Adrenal gland (tissue), 19 donors: ENCODE measurements at places on chromosomes 7 and 10. TPM values are rescaled to one million over a fixed set of nuclear protein-coding genes. Genes with fewer than 3 reads are reported as not detected.

GRCh38 chr10:129744134-129745111, 219.7 kb downstream of the EBF3 start:
- H3K27me3 ChIP-seq = no peaks in the 10 kb centered on the region
- peak; percentile 37 for DNase-seq
- H3K27ac ChIP-seq = no peak overlapping the region
- no peaks in the 10 kb centered on the region for H3K4me1 ChIP-seq
- no peak overlapping the region for H3K4me3 ChIP-seq

- no peaks in the 10 kb centered on the region for H3K27me3 ChIP-seq
- no peak for DNase-seq
- no peak overlapping the region for H3K4me3 ChIP-seq
- H3K4me1 ChIP-seq = no peaks in the 10 kb centered on the region
- no peak overlapping the region for H3K27ac ChIP-seq
- no peaks in the 10 kb centered on the region for H3K36me3 ChIP-seq
These were observed 6.5 kb upstream of the MCU start for GRCh38 chr10:72685264-72685921.

The CPN1 gene
- total RNA-seq = not detected

DNA sequence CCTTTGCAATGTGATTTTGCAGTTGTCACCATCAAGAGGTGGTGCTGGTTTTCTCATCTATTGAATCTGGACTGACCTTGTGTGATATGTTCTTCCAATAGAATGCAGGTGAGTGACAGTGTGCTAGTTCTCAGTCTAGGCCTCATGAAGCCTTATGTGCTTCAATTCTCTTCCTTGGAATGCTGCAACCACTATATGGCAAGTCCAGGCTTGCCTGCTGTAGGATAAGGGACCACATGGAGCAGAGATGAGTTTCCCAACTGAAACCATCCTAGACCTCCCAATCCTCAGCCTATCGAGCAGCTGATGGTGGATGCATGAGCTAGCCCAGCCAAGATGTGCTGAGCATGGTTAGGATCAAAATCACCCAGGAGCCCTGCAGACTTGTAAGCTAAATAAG, 32.6 kb upstream of the ARHGAP21 start:
- H3K27me3 ChIP-seq = no peaks in the 10 kb centered on the region
- no peaks in the 10 kb centered on the region for H3K36me3 ChIP-seq
- no peak overlapping the region for H3K27ac ChIP-seq
- H3K4me1 ChIP-seq = no peaks in the 10 kb centered on the region
- DNase-seq = no peak
- no peak overlapping the region for H3K4me3 ChIP-seq

DNA sequence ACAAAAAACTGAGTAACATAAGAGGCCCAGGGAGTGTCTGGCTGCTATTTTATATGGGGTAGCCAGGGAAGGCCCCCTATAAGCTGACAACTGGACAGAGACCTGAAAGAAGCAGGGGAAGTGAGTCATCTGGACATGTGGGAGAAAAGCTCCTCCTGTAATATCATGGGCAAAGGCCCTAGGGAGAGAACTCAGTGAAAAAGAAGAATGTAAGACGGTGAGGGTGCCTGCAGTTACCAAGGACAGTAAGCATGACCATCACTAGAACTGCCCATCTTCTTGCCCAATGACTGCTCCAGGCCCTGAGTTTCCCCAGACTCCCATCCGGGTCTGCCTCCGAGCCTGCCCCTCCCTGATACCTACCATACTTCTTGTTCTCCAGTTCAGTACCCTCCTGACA, 2.3 kb downstream of the ELMO1 start:
- DNase-seq = no peak
- no peak overlapping the region for H3K4me3 ChIP-seq
- no peaks in the 10 kb centered on the region for H3K27me3 ChIP-seq
- no peaks in the 10 kb centered on the region for H3K4me1 ChIP-seq

- H3K27me3 ChIP-seq = no peaks in the 10 kb centered on the region
- H3K36me3 ChIP-seq = no peaks in the 10 kb centered on the region
- H3K4me3 ChIP-seq = no peak overlapping the region
These were observed 698.9 kb downstream of the PARD3 start for GRCh38 chr10:34116220-34116641.

The RASA4B gene
- 26.3 TPM for total RNA-seq

- DNase-seq = no peak
- peaks cover 19% of the 10 kb centered on the region for H3K4me1 ChIP-seq
- H3K27me3 ChIP-seq = no peaks in the 10 kb centered on the region
- no peaks in the 10 kb centered on the region for H3K36me3 ChIP-seq
- no peak overlapping the region for H3K4me3 ChIP-seq
- peak overlapping the region; percentile 66 for H3K27ac ChIP-seq
These were observed 73.2 kb downstream of the PPP1R9A start for GRCh38 chr7:94980418-94981142.

- H3K4me1 ChIP-seq = no peaks in the 10 kb centered on the region
- H3K4me3 ChIP-seq = no peak overlapping the region
- no peaks in the 10 kb centered on the region for H3K36me3 ChIP-seq
These were observed 368.4 kb downstream of the ARL4A start for GRCh38 chr7:13055732-13056368.

The ENTPD1 gene
- 13.7 TPM for total RNA-seq

The SLC26A3 gene
- total RNA-seq = 0.50 TPM

DNA sequence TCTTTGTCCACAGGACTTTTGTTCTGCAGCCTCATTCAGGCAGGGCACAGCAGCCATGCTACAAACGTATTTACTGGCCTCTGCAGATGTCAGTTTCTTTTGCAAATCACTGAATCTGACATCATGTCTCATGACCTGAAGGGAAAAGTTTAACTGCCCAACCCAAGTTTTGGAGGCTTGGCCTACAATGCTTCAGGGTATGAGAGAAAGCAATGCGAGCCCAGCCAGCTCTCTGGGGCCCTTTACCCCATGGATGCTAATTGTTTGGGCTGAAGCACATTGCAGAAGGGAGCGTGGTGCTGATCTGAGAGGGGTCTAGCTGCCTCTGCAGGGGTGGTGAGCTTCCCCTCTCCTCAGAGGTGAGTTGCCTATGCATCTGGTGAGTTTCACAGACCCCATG, 179.9 kb upstream of the CXCL12 start:
- no peaks in the 10 kb centered on the region for H3K27me3 ChIP-seq
- no peak overlapping the region for H3K4me3 ChIP-seq
- no peak for DNase-seq

The MUC12 gene
- not detected for total RNA-seq

- no peak overlapping the region for H3K4me3 ChIP-seq
- H3K36me3 ChIP-seq = peaks cover 47% of the 10 kb centered on the region
- DNase-seq = no peak
- H3K27me3 ChIP-seq = no peaks in the 10 kb centered on the region
These were observed 30.3 kb upstream of the KBTBD2 start for GRCh38 chr7:32921896-32922295.

DNA sequence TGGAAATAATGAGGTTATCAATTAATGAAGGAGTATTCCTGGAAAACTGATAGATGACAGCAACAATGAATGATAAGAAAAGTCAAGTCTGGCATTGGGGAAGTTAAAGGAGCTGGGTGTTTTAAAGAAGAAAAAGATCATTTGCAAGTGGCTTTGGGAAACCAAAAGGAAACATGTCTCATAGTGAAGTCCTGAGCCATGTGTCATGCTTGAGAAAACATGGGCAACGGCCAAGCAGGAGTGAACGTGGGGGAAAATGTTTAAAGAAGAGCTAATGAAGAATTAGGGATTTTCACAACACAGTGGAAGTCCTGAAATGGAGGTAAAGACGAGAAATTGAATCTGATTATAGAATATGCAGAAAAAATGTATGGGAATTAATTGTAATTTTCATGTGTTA, 1383.2 kb upstream of the CELF2 start:
- H3K4me1 ChIP-seq = no peaks in the 10 kb centered on the region
- no peak overlapping the region for H3K4me3 ChIP-seq
- H3K27ac ChIP-seq = no peak overlapping the region
- no peaks in the 10 kb centered on the region for H3K36me3 ChIP-seq

DNA sequence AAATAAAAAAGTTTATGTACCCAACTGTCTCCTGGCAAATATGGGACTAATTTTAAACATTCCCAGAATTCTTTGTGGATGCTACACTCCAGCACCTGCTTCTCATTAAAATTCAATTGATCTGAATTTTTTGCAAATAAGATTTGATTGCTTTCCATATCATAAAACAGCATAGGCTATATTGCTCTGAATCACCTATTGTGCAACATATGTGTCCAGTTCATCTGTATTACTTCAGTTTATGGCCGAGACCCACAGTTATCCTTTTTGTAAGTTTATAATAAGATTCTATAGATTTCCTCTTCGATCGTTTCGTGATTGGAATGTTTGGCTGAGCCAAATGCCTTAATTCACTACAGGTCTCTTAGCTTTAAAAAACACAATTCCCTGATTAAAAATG, 351.1 kb downstream of the TFEC start:
- no peak overlapping the region for H3K4me3 ChIP-seq
- H3K4me1 ChIP-seq = no peaks in the 10 kb centered on the region
